ENCODE measurements at places on chromosomes 1 and 21. TPM values are rescaled to one million over a fixed set of nuclear protein-coding genes. Genes with fewer than 3 reads are reported as not detected.

The NAV1 gene
- polyA plus RNA-seq: 21.6 TPM

The CD53 gene
- 5.6 TPM for polyA plus RNA-seq

The KRTAP10-6 gene
- polyA plus RNA-seq: not detected

The CCDC27 gene
- polyA plus RNA-seq: 0.20 TPM

The NPHS2 gene
- 420 TPM for polyA plus RNA-seq

- no peak for DNase-seq
Observed at GRCh38 chr1:38241594-38242334, 195.2 kb upstream of the POU3F1 start.

GRCh38 chr21:33968080-33968994, 52.7 kb upstream of the ATP5PO start:
- DNase-seq: no peak

DNA sequence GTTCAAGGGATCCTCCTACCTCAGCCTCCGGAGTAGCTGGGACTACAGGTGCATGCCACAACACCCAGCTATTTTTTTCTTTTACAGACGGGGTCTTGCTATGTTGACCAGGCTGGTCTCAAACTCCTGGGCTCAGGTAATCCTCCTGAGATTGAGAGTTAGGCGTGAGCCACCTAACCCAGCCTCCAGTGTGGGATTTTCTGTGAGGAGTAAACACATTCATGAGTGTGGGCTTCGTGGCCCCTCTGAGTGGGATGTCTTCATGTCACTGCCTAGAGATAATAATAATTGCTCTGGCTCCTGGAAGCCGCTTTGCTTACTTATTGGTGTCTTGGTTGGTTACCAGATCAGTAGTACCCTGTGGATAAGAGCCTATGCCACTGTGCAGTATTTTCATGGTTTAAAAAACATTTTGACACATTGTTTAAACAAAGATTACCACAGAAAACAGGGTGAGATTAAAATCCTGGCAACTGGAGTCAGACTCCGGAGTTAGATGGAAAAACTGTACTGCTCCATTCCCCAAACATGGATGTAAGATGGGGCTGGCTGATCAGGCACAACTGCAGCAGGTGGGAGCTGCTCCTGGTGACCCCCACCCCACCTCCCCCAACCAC, 159.1 kb upstream of the RAB4A start:
- no peak for DNase-seq

DNA sequence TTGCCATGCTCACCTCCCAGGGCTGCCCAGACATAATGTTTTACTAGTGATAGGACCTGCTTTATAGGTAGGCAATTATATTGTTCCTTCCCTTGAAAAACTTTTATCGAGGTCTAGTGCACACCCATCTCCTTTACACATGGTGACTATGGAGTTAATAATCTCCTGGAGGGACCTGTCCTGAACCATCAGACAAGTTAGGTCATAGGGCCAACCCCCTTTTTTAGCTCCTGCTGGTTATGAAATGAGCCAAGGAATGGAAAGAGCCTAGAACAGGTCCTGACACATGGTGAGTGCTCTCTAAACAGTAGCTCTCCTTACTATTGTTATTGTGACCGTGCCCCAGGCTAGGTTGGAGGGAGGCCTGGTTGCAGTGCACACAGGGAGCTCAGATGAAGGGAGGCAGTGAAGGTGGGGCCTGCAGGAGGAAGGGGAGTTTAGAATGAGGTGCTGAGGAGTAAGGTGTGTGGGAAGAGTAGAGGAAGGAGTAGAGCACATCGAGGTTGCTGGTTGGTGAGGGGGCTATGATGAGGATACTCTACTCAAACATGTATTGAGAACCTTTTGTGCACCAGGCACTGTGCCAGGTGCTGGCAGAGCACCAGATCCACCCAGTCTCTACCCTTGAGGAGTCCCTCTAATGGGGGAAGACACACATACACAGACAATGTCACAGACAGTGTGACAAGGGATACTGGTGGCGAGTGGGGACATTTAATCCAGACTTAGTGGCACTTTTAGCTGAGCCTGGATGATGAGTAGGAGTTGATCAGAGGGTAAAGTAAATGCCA, 14.1 kb upstream of the LMNA start:
- no peak for DNase-seq

GRCh38 chr21:45330851-45331261, 43.2 kb upstream of the POFUT2 start:
- no peak for DNase-seq

DNA sequence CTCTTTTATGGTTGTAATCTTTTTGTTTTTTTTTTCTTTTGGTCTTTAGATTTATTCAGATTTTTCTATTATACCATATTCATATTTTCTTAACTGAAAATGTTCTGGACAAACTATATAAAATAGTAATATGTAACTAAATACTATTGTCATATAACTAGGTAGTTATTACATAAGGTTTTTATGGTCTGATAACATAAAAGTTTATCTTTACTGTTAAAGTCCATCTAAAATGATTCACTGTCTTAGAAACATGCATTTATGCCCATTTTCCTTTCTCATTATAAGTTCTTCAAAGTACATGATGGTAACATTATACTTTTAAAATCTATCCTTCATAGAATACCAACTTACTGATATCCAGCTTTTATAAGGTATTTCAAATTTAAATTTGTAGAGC, 29.1 kb downstream of the IARS2 start:
- no peak for DNase-seq

DNA sequence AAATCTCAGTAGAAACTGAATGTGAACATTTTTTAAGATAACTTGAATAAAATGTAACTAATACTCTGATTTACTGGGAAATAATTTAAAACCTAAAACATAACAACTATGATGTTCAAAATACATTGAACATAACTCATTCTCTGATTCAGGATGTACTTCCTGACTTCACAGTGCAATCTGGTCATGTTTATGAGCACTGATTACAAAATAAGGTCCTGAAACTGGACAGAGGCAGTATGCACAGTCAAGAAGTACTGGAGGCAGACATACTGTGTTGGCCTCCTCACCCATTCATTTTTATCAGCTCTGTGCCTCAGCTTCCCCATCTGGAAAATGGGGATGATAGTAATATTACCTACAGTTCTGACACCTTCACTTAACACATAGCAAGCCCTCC, 651.3 kb downstream of the PTPRC start:
- no peak for DNase-seq

DNA sequence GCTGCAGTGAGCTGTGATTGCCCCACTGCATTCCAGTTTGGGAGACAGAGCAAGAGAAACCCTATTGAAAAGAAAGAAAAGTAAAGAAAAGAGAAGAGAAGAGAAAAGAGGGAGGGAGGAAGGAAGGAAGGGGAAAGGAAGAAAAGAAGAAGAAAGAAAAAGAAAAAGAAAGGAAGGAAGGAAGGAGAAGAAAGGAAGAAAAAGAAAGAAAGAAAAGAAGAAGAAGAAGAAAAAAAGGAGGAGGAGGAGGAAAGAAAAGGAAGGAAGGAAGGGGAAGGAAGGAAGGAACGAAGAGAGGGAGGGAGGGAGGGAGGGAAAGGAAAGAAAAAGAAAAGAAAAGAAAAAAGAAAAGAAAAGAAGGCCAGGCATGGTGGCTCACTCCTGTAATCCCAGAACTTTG, 10.2 kb downstream of the SLC5A9 start:
- no peak for DNase-seq

GRCh38 chr21:38898422-38899096, 92.8 kb downstream of the ETS2 start:
- DNase-seq: no peak

DNA sequence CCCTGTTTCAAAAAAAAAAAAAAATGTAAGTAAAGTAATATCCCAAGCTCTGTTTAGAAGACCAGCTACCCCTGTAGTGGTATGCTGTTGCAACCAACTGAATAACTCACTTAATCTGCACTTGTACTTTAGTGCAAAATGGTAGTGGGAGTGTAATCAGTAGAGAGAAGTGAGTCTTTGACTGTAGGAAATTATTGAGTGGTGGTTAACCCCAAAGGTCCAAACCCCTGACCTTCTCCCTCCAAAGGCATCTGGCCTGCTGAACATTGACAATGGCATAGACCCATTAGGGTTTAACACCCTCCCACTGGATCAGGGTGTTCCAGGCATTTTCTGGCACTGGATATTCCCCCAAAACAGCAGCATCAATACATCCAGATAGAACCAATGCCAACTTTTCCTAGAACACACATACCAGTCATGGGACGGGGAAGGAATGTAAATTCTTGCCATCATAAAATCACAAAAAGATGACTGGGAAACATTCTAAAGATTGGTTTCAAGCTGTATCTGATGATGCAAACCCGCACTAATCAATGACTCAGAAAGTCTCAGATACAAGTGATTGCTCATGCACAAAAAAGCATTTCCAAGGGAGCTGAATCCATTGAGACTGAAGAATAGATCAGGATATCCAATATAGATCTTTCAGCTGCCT, 110.3 kb downstream of the MRPL39 start:
- DNase-seq: no peak

- DNase-seq: no peak
Observed at GRCh38 chr1:119353836-119354235, 14.7 kb upstream of the HAO2 start.

Data from left kidney (tissue), 8 donors.